Stimulated activated CD8-positive, alpha-beta memory T cell treated with anti-CD3 and anti-CD28 coated beads, Interleukin-4, amount 100 ng/mL, for 4 hours (primary cell): ENCODE measurements at places on chromosomes 11 and 22.

DNA sequence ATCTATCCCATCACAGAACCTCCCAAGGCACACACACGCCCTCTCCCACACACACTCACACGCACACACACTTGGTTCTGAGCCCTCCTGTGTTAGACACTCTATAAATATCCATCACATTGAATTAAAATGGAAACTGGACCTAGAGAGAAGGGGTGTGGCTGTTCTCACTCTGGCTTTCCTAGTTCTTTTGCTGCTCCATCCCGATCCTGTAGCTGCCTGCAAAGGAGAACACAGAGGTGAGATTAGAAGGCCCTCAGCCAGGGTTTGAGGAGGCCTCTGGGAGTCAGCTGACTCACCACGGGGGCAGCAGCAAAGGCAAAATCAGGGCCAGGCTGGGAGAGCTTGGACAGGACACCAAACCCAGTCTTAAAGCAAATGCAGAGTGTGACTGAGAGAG, 192.3 kb upstream of the CADM1 start:
- DNase-seq, result no peak

GRCh38 chr11:2932850-2933251, 3.6 kb upstream of the PHLDA2 start:
- no peak for DNase-seq

- DNase-seq, result no peak
Measured at GRCh38 chr11:870127-870413, 27.4 kb downstream of the TSPAN4 start.

GRCh38 chr11:134760299-134760698, 348.3 kb upstream of the B3GAT1 start:
- DNase-seq, result no peak

DNA sequence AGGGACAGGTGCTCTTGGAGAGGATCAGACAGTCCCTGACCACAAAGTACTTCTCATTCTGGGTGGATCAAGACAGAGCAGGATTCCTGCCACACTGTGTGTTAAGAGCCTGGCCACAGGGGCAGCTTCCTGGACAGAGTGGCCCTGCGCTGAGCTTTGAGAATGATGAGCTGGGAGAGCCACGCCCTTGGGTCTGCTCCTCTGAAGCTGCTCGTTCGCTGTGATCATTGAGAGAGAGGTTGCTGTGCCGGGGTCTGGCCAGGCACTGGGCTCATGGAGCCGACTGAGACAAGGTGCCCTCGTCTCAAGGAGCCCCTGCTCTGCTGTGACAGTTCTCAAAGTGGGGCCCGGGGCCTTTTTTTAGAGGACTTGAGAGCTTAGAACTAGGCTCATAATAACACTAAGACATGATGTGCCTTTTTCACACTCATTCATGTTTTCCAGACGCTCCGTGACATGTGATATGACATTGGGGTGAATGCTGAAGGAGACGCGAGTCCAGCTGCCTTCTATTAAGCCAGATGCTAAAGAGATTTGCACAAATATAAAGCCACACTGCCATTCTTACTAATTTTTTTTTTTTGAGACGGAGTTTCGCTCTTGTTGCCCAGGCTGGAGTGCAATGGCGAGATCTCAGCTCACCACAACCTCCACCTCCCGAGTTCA, 1.6 kb upstream of the MFRP start:
- no peak for DNase-seq

DNA sequence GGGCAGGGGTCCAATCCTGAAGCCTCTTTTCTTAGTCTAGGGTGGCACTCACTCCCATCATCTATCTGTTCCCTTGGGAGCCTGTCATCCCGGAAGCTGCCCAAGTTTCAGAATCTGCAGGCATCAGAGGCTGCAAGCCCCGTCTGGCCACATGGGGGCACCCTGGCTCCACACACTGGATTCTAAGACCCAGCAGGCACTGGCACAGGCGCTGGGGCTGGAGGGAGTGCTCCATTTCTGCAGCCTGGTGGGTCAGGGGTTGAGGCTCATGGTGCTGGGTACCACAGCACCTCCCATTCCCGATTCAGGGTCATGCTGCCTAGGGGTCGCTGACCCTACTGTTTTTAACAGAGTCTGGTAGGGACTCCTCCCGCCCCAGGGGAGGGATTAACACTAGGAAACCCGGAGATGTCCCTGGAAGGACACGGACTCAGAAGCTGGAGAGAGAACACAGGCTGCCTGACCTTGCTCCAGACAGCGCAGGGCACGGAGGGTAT, 243.9 kb upstream of the SYN3 start:
- no peak for DNase-seq

DNA sequence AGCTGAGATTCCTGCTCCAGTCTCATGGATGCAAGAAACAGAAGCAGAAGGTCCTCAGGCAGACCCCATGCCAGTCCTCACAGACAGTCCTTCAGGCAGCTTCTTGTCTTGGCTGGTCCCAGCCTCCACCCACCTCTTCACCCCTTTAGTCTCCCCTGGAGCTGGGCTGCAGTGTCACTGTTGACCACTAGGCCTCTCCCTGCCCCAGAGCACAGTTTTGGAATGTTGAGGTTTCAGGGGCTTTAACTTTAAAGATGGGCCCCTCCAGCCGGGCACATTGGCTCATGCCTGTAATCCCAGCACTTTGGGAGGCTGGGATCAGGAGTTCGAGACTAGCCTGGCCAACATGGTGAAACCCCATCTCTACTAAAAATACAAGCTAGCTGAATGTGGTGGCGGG, 39.5 kb upstream of the GCAT start:
- DNase-seq, result no peak

GRCh38 chr11:61011950-61012736, 40.7 kb downstream of the CD6 start:
- DNase-seq, result no peak

- DNase-seq, result no peak
Measured at GRCh38 chr11:117612177-117612576, 184.8 kb downstream of the DSCAML1 start.

DNA sequence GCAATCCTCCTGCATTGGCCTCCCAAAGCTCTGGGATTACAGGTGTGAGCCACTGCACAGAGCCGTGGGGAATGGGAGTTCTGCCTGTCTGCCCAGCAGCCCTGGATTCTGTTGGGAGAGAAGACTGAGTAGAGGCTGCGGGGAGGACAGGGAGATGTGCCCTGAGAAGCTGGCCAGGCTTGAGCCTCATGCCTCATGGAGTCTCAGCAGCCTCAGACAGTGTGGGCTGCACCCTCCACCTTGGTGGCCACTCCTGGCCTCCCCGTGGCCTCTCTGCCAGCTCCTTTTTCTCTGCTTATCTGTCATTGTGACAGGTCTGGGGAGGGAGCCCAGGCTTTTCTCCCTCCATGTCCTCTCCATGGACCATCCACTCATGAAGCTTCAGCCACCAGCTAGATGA, 43.2 kb downstream of the DKK3 start:
- DNase-seq, result no peak

DNA sequence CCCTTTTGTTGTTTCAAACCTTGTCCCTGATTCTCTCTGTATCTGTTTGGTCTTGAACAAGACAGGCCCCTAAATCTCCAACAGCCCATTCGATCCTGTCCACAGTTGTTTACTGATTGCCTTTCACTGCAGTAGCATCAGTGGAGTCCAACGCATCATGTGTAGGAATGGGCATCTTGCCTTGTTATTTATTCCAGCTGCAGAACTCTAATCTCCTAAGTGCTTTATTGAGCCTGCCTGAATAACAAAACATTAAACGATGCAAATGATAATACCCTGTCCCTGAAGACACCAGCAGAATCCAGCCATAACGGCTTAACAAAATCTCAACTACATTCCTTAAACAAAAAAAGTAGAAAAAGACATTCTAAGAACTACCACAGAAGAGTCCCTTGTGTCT, 50.1 kb downstream of the SLC35F2 start:
- DNase-seq, result no peak

GRCh38 chr11:128691802-128692752, 1.8 kb upstream of the FLI1 start:
- DNase-seq, result no peak

DNA sequence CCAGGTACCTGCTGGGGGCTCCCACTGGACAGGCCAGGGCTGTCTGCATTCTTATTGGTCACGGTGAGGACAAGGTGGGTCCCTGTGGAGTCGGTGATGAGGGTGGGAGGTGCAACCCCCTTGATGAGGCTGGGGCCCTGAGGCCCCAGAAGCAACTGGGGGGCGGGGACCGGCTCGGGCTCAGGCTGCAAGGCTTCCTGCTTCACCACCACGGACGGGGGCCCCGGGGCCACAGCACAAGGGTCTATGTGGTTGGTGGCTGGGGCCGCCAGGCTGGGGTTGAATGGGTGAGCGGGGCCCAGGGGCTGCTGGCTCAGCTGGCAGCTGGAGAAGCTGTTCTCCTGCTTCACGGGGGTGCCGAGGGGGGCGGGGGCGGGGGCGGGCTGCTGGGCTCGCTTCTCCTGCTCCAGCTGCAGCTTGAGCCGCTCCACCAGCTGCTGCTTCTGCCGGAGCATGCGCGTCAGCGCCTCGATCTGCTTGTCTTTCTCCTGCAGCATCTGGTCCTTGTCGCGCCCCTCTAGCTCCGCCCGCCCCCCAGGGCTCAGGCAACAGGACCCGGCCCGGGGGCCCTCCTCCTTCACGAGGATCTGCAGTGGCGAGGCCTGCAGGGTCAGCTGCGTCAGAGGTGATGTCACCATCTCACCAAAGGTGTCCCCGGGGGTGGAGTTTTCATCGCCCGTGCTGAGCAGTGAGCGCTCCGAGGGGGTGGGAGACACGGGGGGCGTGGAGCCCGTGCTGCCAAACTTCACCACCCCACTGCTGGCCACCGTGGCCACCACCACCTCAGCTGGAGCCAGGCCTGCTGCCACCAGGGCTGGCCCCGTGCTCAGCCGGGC, 48.2 kb downstream of the SGSM3 start:
- no peak for DNase-seq

GRCh38 chr11:65855927-65856363, 2.0 kb downstream of the CFL1 start:
- DNase-seq, result no peak

- no peak for DNase-seq
Measured at GRCh38 chr11:115775846-115776245, 271.6 kb upstream of the CADM1 start.

GRCh38 chr22:47401976-47402770, 639.7 kb downstream of the TBC1D22A start:
- DNase-seq, result no peak

DNA sequence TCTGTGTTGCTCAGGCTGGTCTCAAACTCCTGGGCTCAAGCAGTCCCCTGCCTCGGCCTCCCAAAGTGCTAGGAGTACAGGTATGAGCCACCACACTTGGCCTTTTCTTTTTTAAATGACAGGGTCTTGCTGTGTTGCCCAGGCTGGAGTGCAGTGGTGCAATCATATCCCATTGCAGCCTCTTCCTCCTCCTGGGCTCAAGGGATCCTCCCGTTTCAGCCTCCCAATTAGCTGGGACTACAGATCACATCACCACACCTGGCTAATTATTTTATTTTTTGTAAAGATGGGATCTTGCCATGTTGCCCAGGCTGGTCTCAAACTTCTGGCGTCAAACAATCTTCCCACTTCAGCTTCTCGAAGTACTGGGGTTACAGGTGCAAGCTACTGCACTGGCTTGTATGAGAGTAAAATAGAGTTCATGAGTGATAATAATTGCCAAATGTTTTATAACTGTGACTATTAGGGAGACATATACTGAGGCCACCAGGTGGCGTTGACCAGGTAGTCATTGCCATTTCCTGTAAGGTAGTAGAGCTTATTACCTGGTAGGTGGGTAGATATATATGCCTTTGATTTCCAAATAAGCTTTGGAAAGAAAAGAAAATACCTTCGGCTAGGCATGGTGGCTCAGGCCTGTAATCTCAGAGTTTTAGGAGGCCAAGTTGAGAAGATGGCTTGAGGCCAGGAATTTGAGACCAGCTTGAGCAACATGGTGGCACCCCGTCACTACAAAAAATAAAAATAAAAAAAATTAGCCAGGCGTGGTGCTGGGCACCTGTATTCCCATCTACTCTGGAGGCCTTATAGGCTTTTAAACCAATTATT, 5.4 kb downstream of the FDX1 start:
- DNase-seq, result no peak

DNA sequence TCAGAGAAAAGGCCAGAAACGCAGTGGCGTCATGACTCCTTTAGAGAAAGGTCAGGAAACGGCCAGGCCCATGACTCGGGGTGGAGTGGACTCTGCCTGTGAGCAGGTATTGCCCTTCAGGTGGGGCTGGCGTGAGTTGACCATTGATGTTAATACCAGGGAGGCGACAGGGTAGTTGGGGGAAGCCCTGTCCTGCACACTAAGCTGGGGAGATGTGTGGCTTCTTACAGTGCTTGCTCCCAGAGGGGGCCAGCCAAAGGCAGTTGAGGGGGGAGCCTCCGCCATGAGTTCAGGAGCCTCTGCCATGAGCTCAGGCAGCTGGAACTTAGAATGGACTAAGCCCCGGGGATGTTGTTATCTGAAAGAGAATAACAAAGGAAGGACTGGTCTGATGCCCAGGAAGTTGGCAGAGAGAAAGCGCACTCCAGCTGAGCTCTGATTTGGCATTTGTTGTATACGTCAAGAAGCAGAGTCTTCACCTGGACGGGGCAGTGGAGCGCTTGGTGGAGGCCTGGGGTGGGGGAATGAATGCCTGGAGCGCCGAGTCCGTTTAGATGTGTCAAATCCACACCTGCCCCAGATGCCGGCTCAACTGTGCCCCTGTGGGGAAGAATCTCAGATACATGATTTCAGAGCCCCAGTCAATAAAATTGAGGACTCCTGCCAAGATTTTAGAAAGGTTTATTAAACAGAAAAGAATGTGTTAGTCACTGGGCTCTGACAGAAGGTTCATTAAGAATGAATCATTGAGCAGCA, 222.5 kb downstream of the TBC1D22A start:
- DNase-seq, result no peak

- DNase-seq, result no peak
Measured at GRCh38 chr22:26751217-26751616, 93.8 kb downstream of the MIAT start.

GRCh38 chr11:36409152-36409816, 100.8 kb downstream of the TRAF6 start:
- DNase-seq, result no peak
